Dorsolateral prefrontal cortex (tissue), 122 donors: ENCODE measurements at places on chromosomes 1 and 21. TPM values are rescaled to one million over a fixed set of nuclear protein-coding genes. Genes with fewer than 3 reads are reported as not detected.

The TCEA3 gene
- 11.0 TPM for total RNA-seq

The TNNI3K gene
- total RNA-seq, result 8.6 TPM

The ASPM gene
- 0.14 TPM for total RNA-seq

The OR6N1 gene
- total RNA-seq, result not detected

The RSPH1 gene
- 6.4 TPM for total RNA-seq

The CDC20 gene
- total RNA-seq, result 3.7 TPM

The CASQ1 gene
- total RNA-seq, result 14.2 TPM

The GPR157 gene
- total RNA-seq, result 0.42 TPM

- peak; percentile 69 for DNase-seq
These were observed 441 bp downstream of the FUBP1 start for GRCh38 chr1:77978293-77978968.

GRCh38 chr1:155043301-155043702 is 7.8 kb upstream of the ADAM15 start:
- no peak for DNase-seq

DNA sequence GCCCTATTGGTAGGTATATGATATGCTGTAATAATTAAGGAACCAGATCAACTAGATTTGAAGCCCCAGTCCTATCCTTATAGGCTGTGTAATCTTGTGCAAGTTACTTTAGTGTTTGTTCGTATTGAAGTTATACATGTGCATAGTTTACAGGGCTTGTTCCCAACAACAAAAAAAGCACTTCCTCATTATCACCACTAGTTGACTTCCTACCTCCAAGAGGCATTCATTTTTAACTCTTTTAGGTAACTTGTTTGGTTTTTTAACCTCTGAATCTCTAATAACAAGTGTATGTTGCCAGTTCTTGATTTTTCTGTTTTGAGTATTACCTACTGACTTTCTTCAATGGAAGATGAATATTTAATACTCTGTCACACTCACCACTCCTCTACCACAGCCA is 71.9 kb downstream of the ST3GAL3 start:
- no peak for DNase-seq

DNA sequence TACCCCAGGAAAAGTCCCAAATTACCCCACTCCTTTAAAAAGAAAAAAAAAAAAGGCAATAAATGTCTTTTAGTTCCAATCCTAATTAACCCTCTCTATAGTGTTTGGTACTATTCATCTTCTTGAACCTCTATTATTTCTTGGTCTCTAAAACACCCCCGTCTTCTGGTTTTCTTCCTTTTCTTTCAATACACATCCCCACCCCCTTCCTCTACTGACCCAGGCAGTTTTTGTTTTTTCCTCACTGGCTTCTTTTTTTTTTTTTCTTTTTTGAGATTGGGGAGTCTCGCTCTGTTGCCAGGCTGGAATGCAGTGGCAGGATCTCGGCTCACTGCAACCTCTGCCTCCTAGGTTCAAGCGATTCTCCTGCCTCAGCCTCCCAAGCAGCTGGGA is 26.1 kb downstream of the EGLN1 start:
- DNase-seq, result no peak

DNA sequence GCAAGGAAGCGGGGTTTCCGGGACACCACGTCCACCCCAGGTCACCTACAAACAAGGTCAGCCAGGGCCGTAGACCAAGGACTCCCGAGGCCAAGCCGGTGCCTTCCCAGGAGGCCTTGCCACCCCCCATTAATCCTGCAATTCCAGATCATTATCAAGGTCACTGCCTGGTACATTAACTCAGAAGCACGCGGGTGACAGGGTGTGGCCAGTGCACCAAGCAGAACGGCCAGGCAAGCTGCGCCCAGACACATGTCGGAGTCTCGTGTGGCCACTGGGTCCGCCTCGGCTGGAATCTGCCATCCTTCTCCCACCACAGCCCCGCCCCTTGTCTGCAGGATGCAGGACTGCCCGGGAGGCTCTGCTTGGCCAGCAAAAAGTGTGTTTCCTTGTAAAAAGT is 144.7 kb downstream of the PRDM16 start:
- no peak for DNase-seq

- DNase-seq, result peak; percentile 62
These were observed 320.1 kb downstream of the TGFB2 start for GRCh38 chr1:218665221-218665620.

- DNase-seq, result no peak
These were observed 627 bp upstream of the GNB1 start for GRCh38 chr1:1891349-1892078.

DNA sequence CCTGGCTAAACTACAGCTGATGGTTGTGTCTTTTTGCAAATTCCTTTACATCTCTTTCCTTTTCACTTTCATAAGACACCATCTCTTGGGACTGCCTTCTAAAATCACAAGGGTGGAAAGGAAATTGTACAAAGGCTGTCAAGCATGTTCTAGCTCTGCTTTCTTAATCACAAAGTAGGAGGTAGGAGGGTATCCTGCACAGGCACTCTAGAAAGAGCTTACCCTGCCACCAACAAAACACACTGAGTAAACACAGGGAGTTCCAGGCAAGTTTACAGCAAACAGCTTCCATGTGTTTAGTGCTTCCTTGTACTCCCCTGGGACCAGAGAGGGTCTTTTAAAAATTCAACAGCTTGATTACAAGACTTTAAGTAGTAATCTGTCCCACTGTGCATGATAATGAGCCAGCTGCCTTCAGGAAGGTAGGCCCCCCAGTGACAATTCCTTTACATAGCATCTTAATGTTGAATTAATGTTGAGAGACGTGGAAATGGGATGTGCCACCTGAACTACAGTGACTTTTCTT is 2.4 kb downstream of the PLPP3 start:
- peak; percentile 23 for DNase-seq

GRCh38 chr1:196306421-196306820 is 301.8 kb downstream of the KCNT2 start:
- no peak for DNase-seq

- DNase-seq, result no peak
These were observed 11.0 kb upstream of the LMNA start for GRCh38 chr1:156103521-156103947.

GRCh38 chr1:102252731-102253505 is 256.2 kb upstream of the OLFM3 start:
- DNase-seq, result no peak

DNA sequence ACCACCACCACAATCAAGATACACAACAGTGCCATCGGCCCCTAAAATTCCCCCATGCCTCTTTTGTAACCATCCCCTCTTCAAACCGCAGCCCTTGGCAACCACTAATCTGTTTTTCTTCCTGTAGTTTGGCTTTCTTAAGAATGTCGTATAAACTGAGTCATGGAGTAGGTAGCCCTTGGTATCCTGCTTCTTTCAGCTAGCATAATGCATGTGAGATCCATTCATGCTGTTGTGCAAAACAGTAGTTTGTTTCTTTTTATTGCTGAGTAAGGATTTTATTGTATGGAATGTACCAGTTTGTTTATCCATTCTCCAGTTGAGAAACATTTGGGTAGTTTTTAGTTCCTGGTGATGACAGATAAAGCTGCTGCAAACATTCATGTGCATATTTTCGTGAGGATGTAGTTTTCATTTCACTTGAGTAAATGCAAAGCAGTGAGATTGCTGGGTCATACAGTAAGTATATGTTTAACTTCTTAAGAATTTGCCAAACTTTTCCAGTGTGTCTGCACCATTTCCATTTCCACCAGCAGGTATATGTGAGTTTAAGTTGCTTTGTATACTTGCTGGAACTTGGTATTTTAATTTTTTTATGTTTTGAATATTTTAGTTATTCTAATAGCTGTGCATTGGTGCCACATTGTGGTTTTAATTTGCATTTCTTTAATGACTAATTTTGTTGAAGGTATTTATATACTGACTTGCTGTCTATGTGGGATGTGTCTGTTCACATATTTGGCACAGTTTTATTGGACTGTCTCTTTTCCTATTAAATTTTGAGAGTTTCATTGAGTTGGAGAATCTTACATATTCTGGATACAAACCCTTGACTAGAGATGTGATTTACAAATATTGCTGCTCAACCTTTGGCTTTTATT is 148.4 kb upstream of the MAP1LC3C start:
- DNase-seq, result no peak

GRCh38 chr1:38308780-38309179 is 262.2 kb upstream of the POU3F1 start:
- DNase-seq, result no peak

- DNase-seq, result no peak
These were observed 18.6 kb upstream of the ANKRD45 start for GRCh38 chr1:173688300-173688699.

DNA sequence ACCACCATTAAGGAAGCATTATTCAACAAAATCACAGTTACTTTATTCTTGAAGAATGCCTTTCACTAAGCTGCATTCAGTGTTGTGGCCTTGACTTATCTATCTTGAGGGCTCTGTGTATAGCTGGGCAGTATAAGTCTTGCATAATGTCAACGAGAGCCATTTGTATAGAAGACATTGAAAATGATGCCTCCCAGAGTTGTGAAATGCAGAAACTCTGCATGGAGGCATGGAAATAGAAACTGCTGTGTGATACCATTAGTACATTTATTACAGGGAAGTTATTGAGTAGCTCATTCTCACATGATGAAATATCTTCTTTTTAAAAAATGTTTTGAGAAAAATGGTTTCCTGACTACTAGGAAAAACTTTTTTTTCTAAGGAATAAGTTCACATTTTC is 111.4 kb upstream of the SNX7 start:
- no peak for DNase-seq

- no peak for DNase-seq
These were observed 60.7 kb upstream of the FMN2 start for GRCh38 chr1:240031009-240031408.

DNA sequence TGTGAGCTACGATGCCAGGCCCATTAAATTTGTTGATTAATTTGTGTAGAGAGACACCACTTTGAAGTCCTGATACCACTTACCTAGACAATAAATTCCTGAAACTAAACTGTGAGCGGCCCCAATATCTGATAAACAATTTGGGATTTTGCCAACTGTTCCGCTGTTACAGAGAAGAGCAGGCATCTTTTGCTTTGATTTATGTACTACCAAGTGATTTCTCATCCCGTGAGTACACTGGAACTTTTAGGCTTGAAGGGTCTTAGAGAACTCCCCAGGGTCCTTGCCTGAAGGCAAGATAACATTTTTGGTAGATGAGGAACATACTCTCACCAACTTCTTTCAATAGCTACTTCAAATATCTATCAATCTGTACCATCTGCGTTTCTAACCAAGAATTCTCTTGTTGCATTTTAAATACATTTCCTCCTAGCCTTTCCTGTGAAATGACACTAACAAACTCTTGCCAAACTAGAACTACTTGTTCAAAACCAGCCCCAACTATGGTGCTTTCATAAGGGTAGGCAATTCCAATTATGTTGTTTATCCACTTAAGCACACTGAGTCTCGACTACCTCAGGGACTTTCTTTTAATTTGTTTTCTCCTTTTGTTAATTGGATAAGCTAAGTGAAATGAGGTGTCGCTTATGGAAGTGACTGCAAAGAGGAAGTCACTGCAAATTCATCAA is 23.2 kb upstream of the SLC30A1 start:
- no peak for DNase-seq

- no peak for DNase-seq
These were observed 8.0 kb upstream of the JAK1 start for GRCh38 chr1:64974288-64974825.

- DNase-seq, result no peak
These were observed 46.9 kb downstream of the GIPC2 start for GRCh38 chr1:78092643-78093042.

DNA sequence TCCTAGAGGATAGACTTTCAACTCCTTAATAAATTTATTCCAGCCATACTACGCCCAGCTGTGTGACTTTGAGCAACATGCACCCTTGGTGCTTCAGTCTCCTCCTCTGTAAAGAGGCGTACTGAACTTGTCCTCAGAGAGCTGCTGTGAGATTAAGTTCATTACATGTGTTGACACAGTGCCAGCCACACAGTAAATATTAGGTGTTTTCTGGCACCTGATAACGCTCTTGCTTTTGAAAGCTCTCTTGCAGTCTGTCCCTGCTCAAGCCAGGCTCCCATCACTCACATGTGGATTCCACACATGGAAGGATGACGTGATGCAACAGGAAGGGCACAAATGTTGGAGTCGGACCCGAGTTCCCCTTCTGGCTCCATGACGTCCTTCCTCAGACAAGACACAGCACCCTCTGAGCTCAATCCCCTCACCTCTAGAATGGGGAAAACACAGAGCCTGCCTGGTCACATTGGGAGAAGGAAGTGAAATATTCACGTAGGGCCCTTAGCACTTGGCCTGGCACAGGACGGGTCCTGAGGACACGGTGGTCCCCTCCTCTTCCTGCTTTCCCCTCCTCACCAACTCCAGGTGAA is 7.7 kb downstream of the IFNLR1 start:
- DNase-seq, result no peak

DNA sequence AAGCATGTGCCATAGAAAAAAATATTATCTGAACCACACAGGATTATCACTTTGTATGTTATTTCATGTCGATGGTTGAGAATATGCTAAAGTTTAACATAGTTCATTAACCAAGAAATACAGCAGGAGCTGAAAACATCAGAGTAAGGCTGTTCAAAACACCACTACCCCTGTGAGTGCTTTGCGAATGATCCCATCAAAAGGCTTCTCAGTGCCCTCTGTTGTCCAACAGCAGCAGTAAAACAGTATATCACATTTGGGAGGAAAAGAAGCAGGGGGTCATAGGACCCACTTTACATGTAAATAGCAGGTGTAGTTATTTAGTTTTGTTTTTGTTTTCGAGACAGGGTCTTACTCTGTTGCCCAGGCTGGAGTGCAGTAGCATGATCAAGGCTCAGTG is 289.4 kb upstream of the FMN2 start:
- DNase-seq, result no peak

GRCh38 chr1:215718575-215719287 is 151.6 kb downstream of the KCTD3 start:
- DNase-seq, result no peak

- DNase-seq, result no peak
These were observed 30.3 kb upstream of the RLF start for GRCh38 chr1:40130892-40131291.

GRCh38 chr1:31572323-31573104 is 3.8 kb upstream of the TINAGL1 start:
- DNase-seq, result peak; percentile 5

GRCh38 chr1:244735404-244735803 is 82.5 kb downstream of the DESI2 start:
- DNase-seq, result no peak

- DNase-seq, result no peak
These were observed 2.2 kb downstream of the AVPR1B start for GRCh38 chr1:206114692-206115640.

- no peak for DNase-seq
These were observed 129.8 kb downstream of the PTPRU start for GRCh38 chr1:29365906-29366670.

- DNase-seq, result no peak
These were observed 126.2 kb upstream of the LRRC7 start for GRCh38 chr1:69441496-69441895.
